ENCODE measurements at places on chromosomes 16 and 17.

GRCh38 chr17:43722870-43723665 lies 35.5 kb downstream of the SOST start:
- no peak for DNase-seq

DNA sequence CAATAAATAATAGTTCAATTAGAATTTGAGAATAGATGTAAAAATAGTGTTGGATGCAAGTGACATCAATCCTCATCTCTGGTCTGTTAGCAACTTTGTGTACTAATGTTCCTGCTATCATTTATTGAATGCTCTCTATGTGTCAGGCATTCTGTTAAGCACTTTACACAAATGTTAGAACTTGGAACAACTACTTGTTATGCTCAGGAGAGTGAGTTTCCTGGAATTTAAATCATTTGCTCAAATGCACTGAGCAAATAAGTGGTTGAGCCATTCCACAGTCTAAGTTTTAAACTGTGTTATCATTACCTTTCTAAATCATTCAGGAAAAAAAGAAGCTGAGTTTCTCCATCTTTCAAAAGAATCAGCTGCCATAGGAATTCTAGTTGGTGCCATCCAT lies 1327.3 kb upstream of the GOT2 start:
- DNase-seq = no peak

GRCh38 chr16:31367853-31368252 lies 12.9 kb downstream of the ITGAX start:
- DNase-seq = no peak

DNA sequence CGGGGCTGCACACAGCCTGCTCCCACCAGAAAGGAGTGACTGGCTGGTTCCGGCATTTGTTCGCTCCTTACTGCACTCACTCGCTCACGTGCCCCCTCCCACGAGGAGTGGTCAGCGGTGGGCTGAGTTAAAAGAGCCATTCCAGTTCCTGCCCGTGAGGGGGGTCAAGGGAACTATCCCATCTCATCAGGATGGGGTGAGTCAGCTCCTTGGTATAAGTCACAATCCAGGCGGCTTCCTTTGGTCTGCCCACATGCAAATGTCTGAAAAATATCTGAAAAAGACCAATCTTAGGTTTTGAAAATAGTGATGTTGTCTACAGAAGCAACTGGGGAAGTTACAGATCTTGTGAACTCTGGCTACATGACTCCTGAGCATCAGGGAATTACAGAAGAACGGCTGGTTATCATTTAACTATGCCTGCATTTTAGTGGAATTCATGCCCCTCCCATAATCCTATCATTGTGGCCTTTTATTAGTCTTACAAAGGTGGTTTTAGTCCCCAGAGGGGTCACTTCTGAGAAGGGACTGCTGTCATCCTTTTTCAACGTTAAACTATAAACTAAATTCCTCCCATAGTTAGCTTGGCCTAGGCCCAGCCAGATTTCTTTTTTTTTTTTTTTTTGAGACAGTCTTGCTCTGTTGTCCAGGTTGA lies 9.8 kb upstream of the TNFSF12 start:
- no peak for DNase-seq

Data from HS-27A (cell line).